ENCODE measurements at places on chromosomes 7 and 10.

- no peak for DNase-seq
Measured at GRCh38 chr10:79024720-79025198, 44.0 kb upstream of the ZMIZ1 start.

DNA sequence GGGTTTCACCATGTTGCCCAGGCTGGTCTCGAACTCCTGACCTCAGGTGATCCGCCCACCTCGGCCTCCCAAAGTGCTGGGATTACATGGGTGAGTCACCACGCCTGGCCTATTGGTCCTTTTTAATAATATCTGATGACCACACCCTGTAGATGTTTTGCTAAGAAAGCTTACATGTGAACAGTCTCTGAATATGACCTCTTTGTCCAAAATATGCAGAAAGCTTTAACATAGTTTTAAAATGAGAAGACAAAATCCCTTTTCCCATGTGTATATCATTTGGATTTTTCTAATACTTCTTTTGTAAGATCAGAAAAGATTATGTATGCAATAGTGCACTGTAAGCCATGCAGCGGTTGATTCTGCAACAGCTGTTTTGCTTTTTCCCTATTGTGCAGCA lies 38.5 kb downstream of the MCU start:
- DNase-seq, result no peak

GRCh38 chr10:121919666-121920065 lies 8.2 kb downstream of the ATE1 start:
- DNase-seq, result no peak

DNA sequence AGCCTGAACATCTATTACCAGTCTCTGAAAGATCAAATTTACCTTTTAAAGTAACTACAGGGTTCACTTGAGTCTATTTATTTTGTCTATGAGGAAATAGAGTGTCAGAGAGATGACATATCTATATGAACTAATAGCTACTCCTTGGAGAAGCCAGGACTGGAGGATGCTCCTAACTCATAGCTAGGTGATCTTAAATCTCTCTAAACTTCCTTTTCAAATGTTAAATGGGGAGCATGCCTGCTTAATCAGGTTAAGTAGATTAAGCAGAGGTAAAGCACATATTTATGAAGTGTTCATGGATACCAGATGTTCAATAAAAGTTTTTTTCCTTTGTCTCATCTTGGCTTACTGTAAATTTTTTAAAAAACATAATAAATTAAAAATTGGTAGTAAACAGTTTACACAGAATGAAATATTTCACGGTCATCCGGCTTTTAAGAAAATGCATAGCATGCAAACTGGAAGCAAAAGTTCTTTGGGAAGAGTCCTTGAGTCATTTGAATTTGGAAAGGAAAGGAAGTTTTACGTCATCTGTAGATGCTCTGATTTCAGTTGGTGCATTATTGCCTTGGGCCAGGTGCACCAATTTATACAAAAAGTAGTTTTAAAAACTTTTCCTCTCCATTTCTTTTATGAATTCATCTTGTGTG lies 155.1 kb downstream of the BICC1 start:
- DNase-seq, result no peak

DNA sequence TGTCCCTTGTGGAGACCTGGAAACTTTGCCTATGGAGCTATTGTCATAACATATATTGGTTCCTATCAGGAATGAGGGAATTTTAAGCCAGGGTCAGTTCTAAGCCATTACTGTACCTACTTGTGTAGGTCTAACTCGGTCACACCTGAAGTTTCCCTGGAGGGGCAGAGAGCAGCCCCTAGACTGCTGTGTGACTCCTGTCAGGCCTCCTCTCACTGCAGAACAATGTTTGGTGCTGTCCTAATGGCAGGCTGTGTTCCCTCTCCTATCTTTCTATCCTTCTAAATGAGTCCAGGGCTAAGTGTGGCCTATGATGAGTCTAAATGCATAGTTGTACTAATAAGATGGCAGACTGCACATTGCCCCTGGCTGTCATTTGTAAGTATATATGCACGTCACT lies 14.2 kb downstream of the MBL2 start:
- DNase-seq, result no peak

- DNase-seq, result no peak
Measured at GRCh38 chr10:106076496-106076895, 1088.0 kb downstream of the SORCS1 start.

DNA sequence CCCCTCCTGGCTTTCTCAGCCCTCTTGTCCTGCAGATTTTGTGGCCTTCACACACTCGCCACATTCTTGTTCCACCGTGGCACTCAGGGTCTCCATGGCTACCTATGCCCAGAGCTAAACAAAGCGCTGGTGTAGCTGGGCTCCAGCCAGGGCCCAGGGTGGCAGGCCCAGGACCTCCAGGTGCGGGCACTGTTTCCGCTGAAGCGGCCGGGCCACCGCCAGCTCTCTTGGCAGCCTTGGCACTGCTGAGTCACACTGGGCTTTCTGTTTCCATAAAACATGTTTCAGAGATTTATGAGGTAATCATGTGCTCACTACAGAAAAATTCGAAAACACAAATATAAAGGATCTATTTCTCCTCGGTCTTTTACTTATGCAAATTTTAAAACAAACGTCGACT lies 51.3 kb downstream of the AOC1 start:
- DNase-seq, result no peak

All from T-helper 22 cell (primary cell).